Hematopoietic multipotent progenitor cell treated with erythropoietin and hydrocortisone succinate and interleukin-3 and kit ligand, for 8 days (in vitro differentiated cells): ENCODE measurements at places on chromosomes 12 and 14.

DNA sequence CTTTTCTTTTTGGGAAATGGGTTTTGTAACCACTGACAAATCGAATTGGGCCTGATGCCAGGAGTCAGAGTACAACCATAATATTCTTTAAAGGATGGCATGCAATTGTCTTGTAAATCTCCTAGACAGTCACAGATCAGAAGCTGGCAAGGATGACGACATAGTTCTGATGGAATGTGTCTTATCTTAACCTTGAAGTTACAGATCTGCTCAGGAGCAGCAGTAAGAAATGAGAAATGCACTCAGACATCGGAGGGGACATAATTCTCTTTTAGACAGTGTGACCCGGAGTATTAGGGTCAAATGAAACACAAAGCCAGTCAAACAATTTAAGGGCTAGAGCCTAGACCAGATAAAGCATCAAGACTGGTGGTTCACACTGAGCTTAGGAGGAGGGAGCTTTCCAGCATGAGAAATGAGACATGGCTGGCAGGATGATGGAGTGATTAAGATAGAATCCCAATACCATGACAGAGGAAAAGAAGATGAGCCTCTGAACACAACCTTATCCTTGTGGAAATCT is 17.5 kb downstream of the CBX5 start:
- DNase-seq: peak; percentile 51

- DNase-seq: no peak
Measured at GRCh38 chr12:68675101-68675842, 11.5 kb upstream of the NUP107 start.

- DNase-seq: no peak
Measured at GRCh38 chr14:68111853-68112270, 292.3 kb downstream of the RAD51B start.

GRCh38 chr12:111818340-111818739 is 23.7 kb upstream of the MAPKAPK5 start:
- no peak for DNase-seq

- DNase-seq: peak; percentile 30
Measured at GRCh38 chr14:20413744-20414082, 412 bp upstream of the TEP1 start.

DNA sequence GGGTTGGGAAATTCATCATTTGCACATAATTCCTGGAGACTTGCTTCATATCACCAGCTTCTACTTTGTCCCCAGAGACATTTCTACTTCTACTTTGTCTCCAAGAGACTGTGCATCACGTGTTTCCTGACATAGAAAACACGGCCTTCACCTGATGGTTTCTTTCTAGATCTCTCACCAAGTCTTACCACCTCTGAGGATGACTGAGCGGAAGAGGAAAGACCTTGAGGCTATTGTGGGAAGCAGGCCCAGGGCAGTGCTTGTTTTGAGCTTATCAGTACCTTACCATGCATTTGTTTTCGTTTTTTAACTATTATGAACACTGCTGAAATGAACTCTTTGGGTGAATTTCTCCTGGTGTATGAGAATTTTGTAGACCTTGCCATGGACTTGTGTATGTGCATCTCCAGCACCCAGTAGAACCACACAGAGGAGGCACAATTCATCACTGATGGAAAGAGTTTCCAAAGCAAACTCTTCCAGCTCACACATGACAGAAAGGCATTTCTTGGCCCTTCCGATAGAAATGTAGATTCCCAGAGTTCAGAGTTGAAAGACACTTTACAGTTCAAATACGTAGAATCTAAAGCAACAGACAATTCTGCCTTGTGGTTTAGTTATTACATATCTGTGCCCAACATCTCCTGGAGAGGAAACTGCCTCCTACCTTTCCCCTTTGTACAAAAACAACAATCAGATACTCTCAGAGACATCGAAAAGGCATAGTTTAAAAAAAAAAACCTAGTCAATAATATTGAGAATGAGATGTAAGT is 434.7 kb downstream of the FUT8 start:
- peak; percentile 65 for DNase-seq

- no peak for DNase-seq
Measured at GRCh38 chr12:123091230-123092150, 59.4 kb downstream of the PITPNM2 start.

DNA sequence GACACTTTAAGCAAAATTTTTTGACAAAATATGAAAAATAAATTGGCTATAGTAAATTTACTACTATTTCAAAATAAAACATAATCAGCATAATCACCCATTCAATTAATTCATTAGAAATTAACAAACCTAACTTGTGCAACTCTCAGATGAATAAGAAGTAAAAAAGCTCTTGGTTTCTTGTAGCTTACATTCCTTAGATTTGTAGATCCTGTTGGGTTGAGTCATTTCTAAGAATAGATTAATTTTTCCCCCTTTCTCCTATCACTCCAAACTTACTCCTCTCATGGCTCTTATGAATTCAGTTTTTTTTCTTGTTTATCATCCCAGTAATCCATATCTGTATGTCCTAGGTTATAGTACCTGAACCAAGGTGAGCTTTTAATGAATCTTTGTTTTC is 230.9 kb upstream of the LRIG3 start:
- no peak for DNase-seq

DNA sequence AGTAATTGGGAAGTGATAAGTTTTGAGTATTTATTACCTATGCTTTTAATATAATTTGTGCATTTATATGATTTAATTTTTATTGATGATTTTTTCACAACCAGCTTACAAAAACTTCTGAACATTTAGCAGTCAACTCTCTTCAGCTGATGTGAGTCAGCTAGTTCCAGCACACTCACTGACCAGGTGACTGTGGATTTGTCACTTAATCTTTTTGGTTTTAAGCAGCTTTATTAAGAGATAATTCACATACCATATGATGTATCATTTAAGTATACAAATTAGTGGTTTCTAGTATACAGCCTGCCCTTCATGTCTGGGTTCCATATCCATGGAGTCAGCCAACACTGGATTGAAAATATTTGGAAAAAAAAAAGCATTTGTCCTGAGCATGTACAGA is 103.5 kb downstream of the SYNE2 start:
- no peak for DNase-seq

- DNase-seq: no peak
Measured at GRCh38 chr14:35940291-35940690, 114.2 kb downstream of the BRMS1L start.

DNA sequence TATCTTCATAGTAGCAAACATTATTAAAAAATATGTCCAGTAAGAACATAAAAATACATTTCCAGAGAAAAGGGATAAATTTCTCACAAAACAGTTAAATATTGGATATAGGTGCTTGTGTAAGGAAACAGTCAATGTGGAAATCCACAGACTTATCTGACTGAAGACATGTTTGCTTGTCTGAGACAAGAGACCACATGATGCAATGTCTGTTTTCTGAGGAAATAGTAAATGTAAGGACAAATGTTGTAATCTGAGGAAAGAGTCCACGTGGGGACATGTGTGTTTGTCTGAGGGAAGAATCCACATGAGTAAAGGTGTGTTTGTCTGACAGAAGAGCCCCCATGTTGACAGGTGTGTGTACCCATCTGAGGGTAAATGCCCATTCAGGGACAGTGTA is 1093.2 kb downstream of the TMEM121 start:
- peak; percentile 19 for DNase-seq

- no peak for DNase-seq
Measured at GRCh38 chr14:49880267-49881064, 12.4 kb upstream of the ARF6 start.

- no peak for DNase-seq
Measured at GRCh38 chr12:97452230-97452629, 10.4 kb upstream of the RMST start.

DNA sequence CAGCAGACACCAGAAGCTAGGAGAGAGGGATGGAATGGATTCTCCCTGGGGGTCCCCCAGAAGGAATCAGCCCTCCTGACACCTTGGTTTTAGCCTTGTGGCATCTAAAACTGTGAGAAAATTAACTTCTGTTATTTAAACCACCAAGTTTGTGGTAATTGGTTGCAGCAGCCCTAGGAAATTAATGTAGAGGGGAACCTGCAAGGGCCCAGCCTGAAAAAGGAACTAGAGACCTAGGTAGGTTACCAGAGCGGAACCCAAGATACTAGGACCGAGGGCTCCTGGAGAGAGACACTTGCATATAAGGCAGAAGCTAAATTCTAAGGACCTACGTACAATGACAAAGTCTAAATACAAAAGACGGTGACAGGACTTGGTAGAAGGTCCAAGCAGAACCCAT is 8.1 kb upstream of the DENND5B start:
- DNase-seq: no peak

GRCh38 chr12:116055895-116056607 is 221.4 kb downstream of the MED13L start:
- no peak for DNase-seq

DNA sequence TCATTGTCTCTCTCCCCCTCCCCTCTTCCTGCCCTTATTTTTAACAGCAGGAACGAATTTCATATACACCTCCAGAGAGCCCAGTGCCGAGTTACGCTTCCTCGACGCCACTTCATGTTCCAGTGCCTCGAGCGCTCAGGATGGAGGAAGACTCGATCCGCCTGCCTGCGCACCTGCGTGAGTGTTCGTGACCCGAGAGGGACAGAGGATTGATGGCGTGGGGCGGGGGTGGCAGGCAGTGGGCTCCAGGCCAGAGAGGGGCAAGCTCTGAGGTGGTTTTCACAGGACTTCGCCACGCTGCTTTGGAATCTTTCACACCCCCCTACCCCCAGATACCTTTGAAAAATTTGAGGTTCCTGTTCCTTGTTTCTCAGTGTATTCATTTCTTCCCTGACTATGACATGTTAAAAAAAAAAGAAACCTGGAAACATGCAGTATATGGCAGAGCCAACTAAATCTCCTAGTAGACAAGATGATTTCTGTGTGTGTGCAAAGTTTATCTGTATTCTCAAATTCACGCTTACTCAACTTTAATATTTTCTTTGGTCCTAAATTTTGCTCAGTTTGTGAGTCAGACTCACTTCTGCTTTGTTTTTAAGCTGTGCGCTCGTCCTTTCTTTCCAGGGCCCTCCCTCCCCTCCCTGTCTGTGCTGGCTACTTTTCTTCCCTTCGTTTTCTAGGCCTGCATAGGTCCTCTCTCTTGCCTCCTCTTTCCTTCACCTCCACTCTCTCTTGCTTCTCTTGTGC is 103.1 kb downstream of the ETV6 start:
- no peak for DNase-seq

DNA sequence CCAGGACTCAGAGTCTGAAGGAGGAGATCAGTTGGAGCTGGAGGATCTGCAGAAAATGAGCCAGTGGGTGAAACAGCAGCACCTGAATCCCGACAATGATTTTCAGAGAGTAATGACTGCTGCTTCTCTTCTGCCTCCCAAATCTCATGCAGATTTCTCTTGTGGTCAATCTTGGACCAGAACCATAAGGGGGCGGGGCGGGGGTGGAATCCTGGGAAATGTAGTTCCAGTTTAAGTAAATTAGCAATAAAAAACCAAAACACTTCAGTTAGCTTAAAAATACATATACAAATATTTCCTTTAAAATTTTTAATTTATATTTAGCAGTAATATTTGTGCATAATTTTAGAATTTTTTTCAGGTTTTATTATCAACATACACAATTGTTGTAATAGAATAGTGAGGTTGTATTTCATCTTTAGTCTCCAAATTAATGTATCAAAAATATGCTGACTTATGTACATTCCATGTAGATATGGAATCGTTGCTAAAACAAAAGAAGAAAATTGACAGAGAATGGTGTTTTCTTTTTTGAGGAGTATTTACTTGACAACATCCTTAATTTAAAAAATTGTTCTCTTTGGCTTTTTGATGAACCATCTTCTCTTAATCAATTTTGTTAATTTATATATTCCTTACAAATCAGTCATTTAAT is 223.5 kb upstream of the SYT10 start:
- no peak for DNase-seq

GRCh38 chr14:33191855-33192254 is 253.2 kb downstream of the NPAS3 start:
- no peak for DNase-seq

DNA sequence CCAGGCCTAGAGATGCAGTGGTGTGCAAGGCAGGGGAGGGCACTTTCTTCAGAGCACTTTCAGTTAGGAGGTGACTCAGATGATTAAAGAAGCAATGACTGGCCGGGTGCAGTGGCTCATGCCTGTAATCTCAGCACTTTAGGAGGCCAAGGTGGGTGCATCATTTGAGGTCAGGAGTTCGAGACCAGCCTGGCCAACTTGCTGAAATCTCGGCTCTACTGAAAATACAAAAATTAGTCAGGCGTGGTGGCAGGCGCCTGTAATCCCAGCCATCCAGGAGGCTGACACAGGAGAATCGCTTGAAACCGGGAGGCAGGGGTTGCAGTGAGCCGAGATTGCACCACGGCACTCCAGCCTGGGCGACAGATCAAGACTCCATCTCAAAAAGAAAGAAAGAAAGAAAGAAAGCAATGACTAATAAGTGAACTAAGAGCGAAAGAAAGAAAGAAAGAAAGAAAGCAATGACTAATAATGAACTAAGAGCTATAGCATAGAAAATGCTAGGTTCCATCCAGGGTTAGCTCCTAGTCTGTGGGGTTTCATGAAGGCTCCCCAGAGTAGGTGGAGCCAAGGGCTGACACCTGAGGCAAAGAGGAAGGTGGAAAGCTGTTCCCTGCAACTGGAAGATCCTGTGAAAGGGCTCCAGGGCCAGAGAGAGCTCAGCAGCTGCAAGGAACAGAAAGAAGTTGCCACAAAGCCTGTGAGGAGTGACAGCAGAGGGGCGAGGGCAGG is 334.5 kb downstream of the CACNA1C start:
- DNase-seq: no peak

GRCh38 chr14:97029800-97030199 is 232.6 kb downstream of the VRK1 start:
- DNase-seq: no peak

DNA sequence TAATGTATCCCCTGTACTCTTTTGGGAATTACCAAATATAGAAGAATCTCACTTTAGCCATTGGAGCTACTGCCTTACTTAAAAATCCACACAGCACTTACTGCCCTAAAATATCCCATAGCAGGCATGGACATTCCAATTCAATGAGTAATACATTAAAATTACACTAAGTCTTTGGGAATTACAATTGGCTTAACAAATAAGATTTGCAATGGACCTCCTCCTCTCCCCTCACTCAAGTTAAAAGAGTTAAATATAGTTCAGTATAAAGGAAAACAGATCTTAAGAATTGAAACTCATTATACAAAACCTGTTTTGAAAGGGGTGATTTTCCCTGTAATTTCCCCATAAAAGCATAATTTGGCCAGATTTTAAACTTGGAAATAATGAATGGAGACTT is 477.1 kb downstream of the SLC16A7 start:
- DNase-seq: no peak

DNA sequence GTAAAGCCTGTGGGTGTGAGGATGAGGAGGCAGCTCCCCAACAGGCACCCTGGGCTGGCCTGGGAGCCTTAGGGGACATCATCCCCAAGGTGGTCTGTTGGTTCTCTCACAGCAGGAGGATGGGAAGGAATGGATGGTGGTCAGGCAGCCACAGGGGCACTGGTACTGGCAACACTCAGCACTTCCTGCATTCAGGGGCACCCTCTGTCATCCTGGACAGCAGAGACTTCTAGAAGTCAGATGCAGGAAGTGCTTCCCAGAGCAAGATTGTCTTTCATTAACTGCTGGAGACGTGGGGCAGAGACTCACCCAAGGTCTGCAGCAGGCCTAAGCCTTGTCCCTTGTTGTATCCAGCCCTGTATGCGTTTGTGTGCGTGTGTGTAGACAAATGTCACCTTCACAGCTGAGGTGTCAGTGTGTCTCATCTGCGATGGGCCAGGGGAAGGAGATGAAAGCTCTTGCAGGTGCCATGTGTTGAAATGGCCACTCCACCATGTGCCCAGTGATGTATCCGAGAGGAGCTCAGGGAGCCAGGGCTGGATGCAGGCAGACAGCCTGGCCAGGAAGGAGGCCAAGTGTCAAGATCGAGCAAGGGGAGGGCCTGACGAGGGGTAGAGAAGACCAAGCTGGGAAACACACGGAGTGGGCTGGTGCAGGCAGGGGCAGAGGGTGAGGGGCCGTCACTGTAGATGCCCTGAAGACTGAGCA is 85.1 kb downstream of the PITPNM2 start:
- DNase-seq: no peak
